ENCODE measurements at places on chromosomes 3 and 15.

GRCh38 chr3:43858294-43858701 is 167.6 kb downstream of the ABHD5 start:
- no peak for DNase-seq

DNA sequence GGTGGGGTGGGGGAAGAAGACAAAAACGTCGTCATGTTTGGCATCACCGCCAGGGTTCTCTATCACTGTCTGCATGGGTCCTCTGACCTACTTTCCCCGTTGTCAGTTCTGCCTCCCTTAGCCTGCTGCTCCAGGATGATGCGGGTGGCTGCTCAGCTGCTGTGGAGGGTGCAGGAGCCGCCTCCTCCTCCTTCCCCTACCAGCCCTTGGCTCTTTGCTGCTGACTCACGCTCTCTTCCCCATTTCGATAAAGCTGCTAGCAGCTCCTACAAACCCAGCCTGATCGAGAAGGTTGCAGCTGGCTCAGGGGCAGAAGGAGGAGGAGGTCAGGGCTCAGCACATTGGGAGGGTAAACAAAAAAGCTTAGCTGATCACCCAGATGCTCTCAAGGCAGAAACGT is 49.5 kb upstream of the SEC13 start:
- DNase-seq: no peak

DNA sequence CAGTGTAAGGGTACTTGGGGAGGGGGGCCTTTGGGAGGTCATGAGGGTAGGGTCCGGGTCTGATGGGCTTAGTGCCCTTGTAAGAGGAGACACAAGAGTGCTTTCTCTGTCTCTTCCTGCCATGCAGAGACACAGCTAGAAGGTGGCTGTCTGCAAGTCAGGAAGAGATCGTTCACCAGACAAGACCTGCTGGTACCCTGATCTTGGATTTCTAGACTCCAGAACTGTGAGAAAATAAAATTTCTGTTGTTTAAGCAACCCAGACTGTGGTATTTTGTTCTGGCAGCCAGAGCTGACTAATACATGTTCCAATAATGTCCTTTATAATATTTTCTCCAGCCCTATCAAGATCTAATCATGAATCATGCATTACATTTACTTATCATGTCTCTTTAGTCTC is 130.0 kb upstream of the VEPH1 start:
- DNase-seq: no peak

DNA sequence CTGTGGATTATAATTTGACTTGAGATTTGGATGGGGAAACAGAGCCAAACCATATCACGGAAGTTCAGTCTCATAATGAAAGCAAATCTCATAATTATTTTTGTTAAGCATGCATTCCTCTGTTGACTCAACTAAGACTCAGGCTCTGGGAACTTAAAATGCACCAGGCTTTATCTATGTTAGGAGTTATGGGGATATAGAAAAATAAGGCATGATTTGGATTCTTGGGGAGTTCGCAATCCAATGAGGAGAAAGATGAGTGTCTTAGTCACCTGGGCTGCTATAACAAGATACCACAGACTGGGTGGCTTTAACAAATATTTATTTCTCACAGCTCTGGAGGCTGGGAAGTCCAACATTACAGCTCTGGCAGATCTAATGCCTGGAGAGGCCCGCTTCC is 89.4 kb upstream of the TJP1 start:
- DNase-seq: no peak

GRCh38 chr3:46135475-46135874 is 72.6 kb downstream of the CCR1 start:
- DNase-seq: no peak

- DNase-seq: no peak
Observed at GRCh38 chr3:9280451-9281219, 31.2 kb upstream of the SRGAP3 start.

DNA sequence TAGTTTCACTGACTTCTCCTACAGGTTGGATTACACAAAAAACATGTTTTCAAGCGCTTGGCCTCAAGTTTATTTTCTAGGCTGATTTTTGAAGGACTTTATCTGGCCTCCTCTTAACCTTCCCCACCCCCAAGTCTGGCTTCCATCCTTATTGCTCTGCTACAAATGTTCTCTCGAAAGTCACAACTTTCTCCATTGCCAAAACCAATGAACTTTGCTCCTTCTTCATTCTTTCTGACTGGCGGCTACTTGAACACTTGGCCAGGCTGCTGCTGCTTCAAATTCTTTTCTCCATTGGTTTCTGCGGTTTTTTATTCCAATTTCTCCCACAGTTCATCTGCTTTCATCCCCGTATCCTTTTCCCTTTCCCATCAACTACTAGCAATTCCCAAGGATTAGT is 106.6 kb downstream of the TOP2B start:
- no peak for DNase-seq

- no peak for DNase-seq
Observed at GRCh38 chr3:76405196-76405595, 619.8 kb upstream of the ZNF717 start.

- no peak for DNase-seq
Observed at GRCh38 chr3:172213200-172213599, 173.8 kb downstream of the FNDC3B start.

DNA sequence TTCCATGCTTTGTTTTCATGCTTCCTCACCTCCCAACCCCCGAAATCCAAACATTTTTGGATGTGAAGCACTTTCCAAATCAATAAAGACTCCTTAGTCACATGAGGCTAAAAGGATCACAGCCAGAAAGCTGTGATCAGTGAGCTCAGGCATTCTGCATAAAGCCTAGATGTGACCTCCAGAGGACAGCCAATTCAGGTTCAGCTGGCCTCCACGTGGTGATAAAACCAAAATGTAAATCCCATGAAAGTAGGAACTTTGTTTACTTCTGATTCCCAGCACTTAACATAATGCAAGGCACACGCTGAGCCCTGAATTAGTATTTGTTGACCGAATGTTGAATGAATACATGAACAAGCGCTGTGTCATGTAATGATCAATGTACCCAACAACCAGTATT is 249.5 kb upstream of the EOMES start:
- DNase-seq: no peak

DNA sequence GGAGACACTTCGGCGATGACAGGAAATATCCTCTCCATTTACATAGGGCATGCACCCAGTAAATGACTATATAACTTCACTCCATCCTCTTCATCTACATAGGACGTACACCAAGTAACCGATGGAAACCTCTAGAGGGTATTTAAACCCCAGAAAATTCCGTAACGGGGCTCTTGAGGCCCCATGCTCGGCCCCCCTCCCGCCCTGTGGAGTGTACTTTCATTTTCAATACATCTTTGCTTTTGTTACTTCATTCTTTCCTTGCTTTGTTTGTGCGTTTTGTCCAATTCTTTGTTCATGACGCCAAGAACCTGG is 7.5 kb upstream of the FAM107A start:
- DNase-seq: no peak

DNA sequence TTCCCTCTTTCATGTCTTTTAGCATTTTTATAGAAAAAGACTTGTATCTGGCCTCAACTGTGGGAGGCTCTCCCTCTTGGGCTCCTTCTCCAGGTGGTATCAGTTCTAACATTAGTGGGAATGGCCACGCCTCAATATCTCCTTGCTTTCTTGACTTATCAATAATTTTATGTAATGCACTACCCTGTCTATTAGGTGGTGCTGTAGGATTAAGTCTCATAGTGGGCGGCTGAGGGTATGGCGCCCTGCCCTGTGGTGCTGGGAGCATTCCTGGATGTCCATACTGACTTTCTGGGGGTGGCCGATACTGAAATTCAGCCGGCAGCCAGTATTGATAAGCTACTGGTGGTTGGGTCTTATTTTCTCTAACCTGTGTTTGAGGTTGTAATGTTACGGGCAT is 8.7 kb upstream of the RPUSD3 start:
- no peak for DNase-seq

DNA sequence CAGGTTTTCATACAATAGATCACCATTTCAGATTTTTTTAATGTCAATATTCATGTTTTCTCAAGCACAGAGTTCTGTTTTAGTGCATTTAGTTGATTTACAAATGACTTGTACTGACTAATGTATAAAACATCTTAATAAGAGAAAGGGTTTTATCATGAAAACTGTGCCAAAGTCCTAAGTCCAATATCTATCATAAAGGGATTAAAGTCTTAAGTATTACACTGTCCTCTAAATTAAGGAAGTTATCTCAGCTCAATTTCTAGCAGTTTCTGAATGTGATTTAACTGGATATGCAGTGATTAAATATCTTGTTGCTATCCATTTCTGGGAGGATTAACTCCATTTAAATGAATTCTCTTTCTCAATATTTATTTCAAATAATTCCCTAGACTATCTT is 381.1 kb upstream of the CNTN4 start:
- no peak for DNase-seq

GRCh38 chr3:155281912-155282311 is 11.6 kb downstream of the STRIT1 start:
- no peak for DNase-seq
